RPMI7951 (cell line): ENCODE measurements at places on chromosomes 5 and 9. TPM values are rescaled to one million over a fixed set of nuclear protein-coding genes. Genes with fewer than 3 reads are reported as not detected.

HAPLN1 gene
- under 0.01 TPM in 1 of 2 replicates, not detected in the other for total RNA-seq

SPINK4 gene
- not detected in 2 replicates for total RNA-seq

MAP1B gene
- total RNA-seq = 26.4 and 35.8 TPM in 2 replicates

SPAG8 gene
- 1.7 and 1.8 TPM in 2 replicates for total RNA-seq

CLTA gene
- 275 and 288 TPM in 2 replicates for total RNA-seq

PRDM9 gene
- total RNA-seq = not detected in 2 replicates

PCDHGB7 gene
- 0.29 and 0.48 TPM in 2 replicates for total RNA-seq

FOXD4L6 gene
- not detected in 2 replicates for total RNA-seq

SMARCA2 gene
- total RNA-seq = 38.5 and 64.2 TPM in 2 replicates

DAB2 gene
- total RNA-seq = 8.7 and 19.9 TPM in 2 replicates

DNA sequence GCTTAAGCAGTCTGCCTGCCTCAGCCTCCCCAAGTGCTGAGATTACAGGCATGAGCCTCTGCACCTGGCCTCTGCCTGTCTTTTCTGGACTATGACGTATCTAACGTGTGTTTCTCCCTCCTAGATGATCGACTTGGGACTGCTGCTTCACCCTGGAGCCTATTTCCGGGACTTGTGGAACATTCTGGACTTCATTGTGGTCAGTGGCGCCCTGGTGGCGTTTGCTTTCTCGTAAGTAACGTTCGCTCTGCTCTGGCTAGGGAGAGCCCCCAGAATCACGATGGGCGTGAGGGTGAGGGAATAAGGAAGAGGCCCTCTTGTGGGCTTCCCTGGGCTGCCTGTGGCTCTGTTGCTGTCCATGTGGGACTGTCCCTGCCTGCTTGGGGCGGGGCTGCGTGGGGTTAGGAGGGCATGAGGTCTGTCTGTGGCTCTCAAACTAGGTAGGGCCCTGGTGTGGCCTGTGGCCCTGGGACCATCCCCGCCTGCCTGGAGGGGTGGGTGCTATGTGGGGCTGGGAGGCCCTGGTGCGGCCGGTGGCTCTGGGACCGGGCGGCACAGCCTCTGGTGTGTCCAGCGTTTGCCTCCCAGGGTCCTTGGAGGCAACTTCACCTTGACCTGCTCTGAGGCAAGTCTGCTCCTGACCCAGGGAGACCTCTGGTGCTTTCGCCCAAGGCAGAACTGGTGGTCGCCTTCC, 171.7 kb downstream of the CACNA1B start:
- no peak for DNase-seq

DNA sequence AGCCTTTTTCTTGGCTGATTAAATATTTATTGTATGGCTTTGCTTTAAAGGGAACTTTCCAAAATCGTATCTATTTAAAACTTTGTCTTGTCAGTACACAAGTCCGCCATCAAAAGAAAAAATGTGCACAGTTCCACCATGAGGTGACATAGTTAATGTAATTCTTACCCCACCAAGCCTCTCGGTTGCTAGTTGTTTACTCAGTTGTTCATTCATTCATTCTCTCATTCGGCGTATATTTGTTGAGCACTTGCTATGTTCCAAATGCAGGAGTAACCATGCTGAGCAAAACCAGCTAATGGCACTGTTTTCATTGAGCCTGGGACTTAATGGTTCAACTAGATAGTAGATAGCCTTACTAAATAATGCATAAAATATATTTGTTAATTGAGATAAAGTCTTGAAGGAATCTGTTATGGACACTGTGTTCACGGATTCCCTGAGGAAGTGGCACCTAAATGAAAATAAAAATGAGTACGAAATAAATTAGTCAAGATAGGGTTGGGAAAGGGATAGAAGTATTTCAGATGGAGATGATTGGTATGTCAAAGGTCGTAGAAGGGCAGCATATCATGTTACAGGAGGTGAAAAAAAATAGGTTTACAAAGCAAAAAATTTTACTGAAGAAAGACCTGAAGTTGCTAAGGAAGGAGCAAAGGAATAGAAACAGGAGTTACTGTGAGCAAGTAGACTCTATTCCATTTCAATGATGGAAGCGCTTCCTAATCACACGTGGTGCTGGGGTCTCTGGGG, 1.5 kb downstream of the DCAF10 start:
- no peak for DNase-seq

GRCh38 chr9:121871431-121872025, 220.1 kb downstream of the DAB2IP start:
- DNase-seq = peak; percentile 52

GRCh38 chr5:125117566-125117965, 371.1 kb upstream of the ZNF608 start:
- peak; percentile 50 for DNase-seq

DNA sequence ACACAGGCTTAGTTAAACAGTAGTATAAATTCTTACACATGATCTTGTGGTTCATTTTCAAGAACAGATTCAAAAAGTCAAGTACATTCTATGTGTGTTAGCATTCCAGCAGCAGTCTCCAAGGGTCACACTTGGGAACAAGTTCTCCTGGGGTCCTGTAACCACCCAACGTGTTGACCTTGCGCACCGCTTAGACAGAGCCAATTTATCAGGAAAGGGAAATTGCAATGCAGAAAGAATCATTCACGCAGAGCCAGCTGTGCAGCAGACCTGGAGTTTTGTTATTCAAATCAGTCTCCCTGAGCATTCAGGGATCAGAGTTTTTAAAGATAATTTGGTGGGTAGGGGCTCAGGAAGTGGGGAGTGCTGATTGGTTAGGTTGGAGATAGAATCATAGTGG, 8.5 kb upstream of the RXFP3 start:
- DNase-seq = no peak

GRCh38 chr5:75666801-75667200, 50.4 kb downstream of the POC5 start:
- DNase-seq = no peak

DNA sequence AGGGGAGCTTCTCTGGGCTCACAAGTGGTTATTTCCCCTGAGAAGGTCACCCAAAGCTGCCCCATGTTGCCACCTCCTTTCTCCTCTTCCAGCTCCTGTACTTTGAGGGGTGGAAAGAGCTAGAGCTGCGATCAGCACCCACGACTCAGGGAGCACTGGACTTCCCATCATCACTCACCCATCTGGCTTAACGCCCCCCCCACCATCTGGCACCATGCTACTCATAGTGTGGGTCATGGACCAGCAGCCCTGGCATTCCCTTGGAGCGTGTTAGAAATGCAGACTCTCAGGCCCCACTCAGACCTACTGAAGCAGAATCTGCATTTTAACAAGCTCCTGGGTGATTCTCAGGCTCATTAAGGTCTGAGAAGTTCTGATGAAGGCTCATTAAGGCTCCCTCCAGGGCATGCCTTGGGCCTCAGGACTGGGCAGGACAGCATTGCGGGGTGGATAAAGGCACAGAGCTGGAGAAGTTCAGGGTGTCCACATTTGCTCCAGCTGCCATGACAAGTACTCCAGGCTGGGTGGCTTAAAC, 67.3 kb downstream of the GALNT12 start:
- DNase-seq = no peak

- DNase-seq = no peak
Observed at GRCh38 chr9:124346347-124347163, 68.7 kb downstream of the PSMB7 start.

DNA sequence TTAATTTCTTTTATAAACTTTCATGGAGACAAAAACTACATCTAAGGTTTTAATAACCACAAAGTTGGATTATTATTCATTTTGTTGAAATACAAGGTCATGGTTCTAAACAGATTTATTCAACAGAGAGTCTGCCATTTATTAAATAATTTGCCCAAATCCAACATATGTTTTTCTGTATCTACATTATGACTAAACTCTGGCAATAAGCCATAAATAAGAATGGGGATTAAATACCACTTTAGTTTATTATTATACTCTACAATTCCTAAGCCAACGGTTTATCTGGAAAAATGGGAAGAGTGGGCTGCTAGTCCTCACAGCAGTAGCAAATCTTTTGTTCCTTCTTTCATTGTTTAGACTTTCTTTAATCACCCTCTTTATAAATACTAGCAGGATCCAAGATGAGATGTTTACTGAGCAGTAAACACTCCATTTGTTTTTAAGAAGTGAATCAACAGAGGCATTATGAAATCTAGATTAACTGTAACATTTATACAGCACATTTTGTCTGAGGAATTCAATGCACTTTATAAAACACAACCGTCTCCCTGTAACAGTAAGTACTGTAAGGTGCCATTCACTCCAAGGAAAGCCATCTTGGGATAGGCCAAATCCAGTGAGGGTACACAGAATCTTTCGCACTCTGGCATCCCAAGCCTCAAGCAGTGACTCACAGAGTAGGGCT, 89.7 kb downstream of the DROSHA start:
- DNase-seq = no peak

GRCh38 chr9:128124873-128125579, 2.5 kb downstream of the PTGES2 start:
- DNase-seq = no peak

- no peak for DNase-seq
Observed at GRCh38 chr5:139717221-139717620, 69.1 kb downstream of the CXXC5 start.

DNA sequence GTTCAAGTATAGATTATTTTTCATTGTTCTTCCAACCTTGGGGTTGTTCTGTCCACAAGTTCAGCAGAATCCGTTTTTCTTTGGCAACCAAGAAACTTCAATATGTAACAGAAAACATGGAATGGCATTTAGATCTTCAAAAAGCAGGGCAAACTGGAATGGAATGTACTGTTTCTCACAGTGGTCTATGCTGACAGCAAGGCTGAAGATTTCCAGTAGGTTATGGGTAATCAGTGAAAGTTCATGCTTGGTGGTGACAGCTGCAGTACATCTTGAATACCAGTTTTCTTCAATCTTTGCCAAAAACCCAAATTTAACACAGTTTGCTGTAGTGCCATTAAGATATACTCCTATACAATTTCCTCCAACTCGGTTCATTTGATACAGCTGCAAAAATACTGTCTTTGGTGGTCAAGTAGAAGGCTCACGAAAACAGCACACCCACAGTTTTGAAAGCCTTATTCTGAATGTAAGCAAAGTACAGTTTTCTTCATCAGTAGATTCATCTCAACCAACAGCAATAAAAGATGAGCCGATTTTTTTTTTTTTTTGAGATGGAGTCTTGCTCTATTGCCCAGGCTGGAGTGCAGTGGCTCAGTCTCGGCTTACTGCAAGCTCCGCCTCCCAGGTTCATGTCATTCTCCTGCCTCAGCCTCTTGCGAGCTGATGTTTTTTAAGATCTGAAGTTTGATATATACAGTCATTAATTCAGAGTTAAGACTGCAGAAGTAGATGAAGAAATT, 4.9 kb downstream of the TRIM52 start:
- no peak for DNase-seq

GRCh38 chr5:154977409-154977808, 36.1 kb upstream of the KIF4B start:
- DNase-seq = no peak

- peak; percentile 80 for DNase-seq
Observed at GRCh38 chr5:9544502-9545135, 1.3 kb downstream of the SEMA5A start.

DNA sequence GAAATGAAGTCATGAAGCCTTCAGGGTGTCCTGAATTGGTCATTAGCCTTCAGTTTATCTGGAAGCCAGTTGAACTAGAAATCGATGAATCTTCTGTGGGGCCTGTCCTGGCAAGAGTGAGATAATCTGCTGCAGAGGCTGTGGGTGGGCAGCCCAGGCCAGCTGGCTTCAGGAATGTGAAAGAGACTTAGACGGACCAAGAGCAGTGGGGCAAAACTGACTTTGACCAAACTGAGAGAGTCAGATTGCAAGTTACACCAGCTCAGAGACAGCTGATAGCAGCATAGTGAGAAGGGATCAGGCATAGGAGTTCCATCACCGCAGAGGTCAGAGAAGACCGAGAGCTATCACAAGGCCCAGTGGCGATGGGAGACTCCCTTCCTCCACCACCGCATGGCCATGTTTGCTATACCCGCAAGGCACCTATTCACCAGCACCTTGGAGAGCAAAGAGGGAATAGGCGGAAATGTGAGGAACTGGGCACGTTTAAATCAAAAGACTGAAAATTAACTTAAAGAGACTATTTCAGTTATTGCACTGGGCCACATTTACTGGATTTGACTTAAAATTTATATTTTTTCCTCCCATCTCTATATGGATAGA, 50.0 kb upstream of the GLIS3 start:
- no peak for DNase-seq

DNA sequence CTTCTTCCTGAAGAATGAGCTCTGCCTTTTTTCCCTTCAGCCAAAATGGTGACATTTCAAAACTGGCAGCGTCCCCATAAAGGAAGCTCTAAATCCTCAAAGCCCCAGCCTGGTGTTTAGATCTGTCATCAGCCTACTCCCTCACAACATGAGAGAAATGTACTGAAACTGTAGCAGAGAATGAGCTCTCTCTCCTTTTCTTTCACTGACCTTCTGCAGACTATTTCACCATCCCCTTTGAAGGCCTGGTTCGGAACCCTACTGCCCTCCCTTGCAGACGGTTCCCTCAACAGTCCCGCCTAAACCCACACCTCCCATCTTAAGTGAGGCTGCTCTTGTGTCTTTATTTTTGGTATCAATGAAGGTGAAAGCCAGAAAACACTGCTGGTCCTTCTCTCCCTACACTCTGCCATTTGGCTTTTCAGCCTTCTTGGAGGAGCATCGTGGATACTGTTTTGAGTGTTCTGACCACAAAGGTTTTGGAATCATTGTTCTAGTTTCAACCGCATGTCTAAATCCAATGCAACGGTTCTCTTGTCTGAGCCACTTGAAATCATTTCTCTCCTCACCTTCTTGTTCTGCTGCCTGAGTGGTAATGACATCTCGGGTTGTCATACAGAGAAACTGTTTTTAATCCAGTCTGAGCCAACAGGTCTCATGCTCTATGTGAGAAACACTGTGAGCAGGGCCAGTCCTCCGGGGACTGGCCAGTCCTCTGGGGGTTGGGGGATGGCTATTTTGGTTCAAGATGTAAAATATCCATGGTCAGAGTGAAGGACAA, 39.0 kb downstream of the ITK start:
- DNase-seq = no peak
